Inflammatory macrophage (primary cell): ENCODE measurements at places on chromosomes 11 and 22.

- no peak for DNase-seq
Observed at GRCh38 chr11:62676698-62677097, 2.2 kb downstream of the UBXN1 start.

GRCh38 chr11:30509364-30509763 lies 76.8 kb downstream of the MPPED2 start:
- no peak for DNase-seq

GRCh38 chr11:129790106-129790505 lies 25.5 kb upstream of the TMEM45B start:
- no peak for DNase-seq

DNA sequence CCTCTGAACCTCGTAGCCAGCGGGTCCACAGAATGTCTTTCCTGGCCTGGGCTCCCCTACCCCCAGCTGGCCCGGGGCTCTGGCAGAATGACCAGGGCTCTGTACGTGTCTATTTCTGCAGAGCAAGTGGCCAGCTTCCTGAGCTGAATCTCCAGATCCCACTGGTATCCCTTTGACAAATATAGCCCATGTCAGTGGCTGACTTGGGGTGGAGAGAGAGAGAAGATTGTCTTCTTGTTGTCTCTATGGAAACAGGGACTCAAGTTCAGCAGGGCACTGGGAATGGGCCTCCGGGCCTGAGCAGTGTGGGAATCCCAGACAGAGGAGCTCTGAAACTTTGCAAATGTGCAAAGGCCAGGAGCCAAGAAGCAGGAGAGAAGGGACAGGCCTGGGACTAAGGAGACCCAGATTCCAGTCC lies 33.9 kb downstream of the ANO1 start:
- DNase-seq: no peak

DNA sequence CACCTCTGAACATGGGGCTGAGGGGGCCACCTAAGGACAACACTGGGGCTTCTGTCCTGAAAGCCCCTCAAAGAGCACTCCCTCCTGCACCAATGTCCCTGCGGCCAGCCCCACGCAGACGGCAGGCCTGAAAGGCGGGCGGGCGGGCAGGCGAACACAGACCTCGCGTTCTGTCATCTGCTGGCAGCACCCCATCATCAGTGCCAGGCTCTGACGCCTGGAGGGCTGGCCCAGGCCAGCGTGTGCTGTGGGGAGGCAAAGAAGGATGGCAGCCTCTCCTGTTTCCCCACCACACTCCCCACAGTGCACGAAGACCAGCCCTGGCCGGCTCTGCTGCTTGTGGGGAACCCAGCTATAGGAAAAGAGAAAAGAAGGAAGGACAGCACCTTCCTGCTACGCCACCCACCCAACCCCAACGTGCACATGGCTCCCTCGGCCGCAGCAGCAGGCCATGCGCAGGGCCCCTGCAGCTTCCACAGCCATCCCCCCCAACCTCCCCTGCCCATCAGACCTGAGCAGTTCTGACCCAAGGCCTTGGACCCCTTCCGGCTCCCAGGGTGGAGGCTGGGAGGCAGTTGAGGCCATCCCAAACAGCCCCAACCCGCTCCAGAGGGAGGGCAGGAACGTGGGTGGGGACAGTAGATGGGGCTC lies 3.5 kb downstream of the SBF1 start:
- DNase-seq: peak; percentile 22

DNA sequence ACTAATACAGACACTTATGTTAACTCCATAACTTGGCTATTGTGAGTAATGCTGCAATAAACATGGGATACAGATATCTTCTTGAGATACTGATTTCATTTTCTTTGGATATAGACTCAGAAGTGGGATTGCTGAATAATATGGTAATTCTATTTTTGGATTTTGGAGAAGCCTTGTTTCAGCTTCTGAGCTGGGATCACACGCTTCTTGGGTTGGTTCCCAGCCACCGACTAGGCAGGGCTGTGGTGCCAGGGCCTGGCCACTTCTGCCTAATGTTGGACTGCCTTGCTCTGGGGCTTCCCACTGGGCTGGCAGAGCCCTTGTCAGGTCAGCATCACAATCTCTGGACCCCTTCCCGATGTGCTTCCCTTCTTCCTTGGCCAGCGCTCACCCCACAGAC lies 14.0 kb upstream of the MCHR1 start:
- peak; percentile 21 for DNase-seq

DNA sequence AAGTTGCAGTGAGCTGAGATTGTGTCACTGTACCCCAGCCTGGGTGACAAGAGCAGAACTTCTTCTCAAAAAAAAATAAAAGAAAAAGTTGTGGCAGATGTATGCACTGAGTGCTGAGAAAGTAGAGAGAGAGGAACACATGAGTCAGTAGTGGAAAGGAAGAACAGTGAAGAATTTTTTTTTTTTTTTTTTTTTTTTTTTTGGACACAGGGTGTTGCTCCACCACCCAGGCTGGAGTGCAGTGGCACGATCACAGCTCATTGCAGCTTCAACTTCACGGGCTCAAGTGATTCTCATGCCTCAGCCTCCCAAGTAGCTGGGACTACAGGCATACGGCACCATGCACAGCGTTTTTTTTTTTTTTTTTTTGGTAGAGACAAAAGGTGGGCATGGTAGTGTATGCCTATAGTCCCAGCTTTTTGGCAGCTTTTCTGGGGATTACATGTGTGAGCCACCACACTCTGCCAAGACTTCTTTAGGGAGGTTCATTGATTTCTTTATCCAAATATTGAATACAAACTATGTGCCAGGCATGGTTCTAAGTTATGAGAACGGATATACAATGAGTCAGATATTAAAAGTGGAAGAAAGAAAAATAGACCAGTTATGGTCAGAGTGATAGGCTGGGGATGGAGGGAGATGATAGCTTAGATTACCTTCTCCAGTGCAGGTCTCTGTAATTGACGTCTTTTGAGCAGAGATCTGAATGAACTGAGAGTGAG lies 62.0 kb downstream of the YAP1 start:
- DNase-seq: no peak

- peak; percentile 90 for DNase-seq
Observed at GRCh38 chr11:35035894-35036408, 103.0 kb upstream of the CD44 start.

- no peak for DNase-seq
Observed at GRCh38 chr11:8066036-8066910, 14.7 kb upstream of the TUB start.

DNA sequence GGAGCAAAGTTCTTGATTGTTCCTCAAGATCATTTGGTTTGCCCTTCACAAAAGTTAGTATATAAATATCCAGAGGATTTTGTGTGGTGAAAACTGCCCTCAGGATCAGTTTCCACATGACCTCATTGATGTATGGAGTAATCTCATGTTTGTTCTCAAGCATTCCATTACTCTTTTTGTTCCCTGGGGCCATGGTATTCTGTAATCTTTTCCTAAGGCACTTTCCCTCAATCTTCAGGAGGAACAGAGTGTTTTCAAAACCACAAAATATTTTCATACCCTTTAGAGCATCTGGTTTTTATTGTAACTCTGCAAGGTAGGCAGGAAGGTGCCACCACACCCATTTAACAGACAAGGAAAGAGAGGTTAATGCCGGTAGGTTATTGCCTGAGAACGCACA lies 99.6 kb downstream of the FAM181B start:
- no peak for DNase-seq

DNA sequence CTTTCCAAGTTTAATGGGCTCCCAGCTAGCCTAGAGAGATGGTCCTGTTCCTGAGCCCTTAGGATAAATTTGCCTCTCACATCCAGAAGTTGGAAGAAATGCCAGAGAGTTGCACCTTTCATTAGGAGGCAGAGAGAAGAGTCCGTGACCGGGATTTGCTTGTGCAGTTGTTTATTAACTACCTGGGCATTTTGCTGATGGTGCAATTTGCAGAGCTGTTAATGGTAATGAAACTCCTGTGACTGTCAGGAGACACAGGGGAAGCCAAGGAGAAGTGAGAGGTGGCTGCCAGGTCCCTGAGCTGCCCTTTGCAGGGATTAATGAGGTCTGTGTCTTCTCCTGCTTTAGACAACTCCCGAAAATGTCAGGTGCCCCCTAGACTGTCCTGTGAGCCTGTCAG lies 69.1 kb upstream of the B3GAT1 start:
- DNase-seq: no peak

DNA sequence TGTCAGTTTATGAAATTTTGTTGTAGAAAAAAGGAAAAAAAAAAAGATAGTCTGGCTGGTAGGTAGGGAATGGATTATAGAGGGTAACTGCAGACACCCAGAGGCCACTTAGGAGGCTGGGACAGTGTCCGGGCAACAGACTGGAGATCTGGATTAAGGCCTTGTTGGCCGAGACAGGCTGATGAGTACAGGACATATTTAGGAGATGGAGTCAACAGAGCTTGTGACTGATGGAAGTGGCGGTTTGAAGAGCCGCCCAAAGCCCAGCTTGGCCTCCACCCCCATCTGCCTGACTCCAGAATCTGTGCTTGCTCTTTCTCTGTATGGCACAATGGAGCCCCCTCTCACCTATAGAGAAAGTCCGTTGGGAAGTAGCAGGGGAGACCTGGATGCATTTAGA lies 7.6 kb downstream of the PLEKHB1 start:
- no peak for DNase-seq

GRCh38 chr22:36863979-36864378 lies 3.2 kb downstream of the NCF4 start:
- no peak for DNase-seq

GRCh38 chr11:120398132-120398531 lies 61.9 kb downstream of the ARHGEF12 start:
- no peak for DNase-seq

GRCh38 chr11:19345848-19346681 lies 105.3 kb upstream of the E2F8 start:
- DNase-seq: no peak

GRCh38 chr22:27433099-27433498 lies 368.5 kb downstream of the MN1 start:
- no peak for DNase-seq

DNA sequence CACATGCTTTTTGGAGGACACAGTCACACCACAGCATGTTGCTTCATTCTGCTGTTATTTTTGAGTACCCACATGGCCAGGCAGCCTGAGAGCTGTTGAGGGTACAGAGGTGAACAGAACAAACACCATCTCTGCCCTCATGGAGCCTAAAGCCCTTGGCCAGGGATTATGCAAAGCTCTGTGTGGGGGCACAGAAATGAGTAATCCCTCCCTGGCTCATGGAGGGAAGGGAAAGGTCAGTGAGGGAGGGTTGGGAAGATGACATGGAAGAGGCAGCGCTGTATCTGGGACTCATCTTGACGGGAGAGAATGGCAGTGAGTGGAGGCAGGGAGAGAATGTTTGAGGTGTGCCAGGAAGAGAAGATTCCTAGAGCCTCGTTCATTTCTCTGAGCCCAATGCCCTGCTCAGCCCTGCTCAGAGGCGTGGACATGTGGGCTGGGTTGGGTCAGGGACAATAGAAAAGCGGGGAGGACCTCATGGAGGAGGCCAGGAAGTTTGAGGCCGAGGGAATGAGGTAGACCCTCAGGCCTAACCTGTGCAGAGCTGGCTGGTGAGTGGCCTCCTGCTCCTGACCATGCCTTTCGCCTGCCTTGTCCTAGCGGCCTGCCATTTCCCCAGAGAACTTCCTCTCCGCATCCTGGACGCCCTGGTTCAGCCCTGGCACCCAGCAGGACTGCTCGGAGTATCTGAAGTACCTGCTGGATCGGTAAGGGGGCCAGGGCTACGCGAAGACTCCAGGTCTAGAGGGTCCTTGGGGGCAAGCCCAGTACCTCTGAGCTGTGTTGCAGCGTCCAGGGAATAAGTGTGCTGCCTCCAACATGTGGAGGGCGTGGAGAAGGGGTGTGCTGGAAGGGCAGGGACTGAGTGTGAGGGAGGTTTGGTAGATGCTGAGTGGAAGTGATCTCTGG lies 19.8 kb downstream of the USP35 start:
- DNase-seq: no peak

DNA sequence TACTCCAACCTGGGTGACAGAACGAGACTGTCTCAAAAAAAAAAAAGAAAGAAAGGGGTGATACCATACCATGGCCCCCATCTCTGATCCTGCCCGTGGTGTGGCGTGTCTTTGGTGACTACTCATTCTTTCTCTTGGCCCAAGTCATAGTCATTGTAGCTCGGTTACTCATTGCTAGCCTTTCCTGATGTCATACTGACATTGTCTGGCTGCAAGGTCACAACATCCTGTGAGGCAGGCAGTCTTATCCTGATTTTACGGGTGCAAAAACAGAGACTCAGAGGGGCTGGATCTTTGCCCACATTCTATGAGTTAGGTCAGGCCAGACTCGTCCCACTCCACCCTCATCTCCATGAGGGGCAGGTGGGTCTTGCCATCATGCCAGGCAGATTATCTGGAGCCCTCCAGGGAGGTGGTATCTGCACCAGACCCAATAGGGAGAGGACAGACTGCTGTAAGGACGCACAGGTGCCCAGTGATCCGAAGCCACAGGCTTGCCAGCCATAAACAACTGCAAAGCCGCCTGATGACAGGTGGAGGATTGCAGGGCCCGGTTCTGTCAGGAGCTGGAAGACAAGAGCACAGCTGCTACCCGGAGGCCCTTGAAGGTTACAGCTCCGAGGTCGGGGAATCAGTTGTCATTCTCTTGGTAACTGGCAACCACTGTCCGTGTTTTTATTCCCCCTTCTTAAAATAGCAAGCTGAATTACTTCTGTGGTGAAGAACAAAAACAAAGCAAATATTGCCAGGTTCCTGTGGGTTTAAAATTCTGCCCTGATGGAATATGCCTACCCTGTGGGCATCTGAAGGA lies 13.8 kb downstream of the TOM1 start:
- no peak for DNase-seq

GRCh38 chr11:40376331-40376730 lies 1083.1 kb downstream of the LRRC4C start:
- no peak for DNase-seq

DNA sequence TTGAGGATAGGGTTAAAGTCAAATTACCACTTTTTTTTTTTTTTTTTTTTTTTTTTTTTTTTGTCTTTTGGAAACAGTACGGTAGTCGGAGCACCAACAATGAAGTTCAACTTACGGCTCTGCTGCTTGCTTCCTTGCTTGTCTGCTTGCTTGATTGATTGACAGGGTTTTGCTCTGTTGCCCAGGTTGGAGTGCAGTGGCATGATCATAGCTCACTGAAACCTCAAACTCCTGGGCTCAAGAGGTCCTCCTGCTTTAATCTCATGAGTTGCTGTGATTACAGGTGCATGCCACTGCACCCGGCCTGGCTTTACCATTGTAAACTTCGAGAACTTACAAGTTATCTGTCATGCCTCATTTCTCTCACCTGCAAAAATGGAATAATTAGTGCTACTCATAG lies 5.8 kb downstream of the SGSM3 start:
- no peak for DNase-seq
